ENCODE measurements at places on chromosomes 5 and 9. TPM values are rescaled to one million over a fixed set of nuclear protein-coding genes. Genes with fewer than 3 reads are reported as not detected.

Gene TICAM2
- 0.85 TPM for total RNA-seq

DNA sequence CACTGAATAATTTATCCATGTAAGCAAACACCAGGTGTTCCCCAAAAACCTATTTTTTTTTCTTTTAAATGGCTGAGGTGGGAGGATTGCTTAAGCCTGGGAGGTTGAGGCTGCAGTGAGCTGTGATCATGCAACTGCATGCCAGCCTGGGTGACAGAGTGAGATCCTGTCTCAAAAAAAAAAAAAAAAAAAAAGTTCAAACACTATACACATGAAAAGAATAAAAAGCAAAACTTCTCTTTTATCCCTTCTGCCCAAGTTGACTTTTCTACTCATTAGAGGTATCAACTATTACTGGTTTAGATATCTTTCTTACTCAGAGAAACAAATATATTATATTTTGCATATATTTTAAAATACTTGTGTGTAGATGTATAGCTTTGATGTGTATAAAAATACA, 17.8 kb downstream of the DCTN4 start:
- H3K4me3 ChIP-seq: no peak overlapping the region
- no peaks in the 10 kb centered on the region for H3K27me3 ChIP-seq
- H3K4me1 ChIP-seq: peaks cover 70% of the 10 kb centered on the region
- DNase-seq: no peak
- H3K27ac ChIP-seq: no peak overlapping the region
- peaks cover 75% of the 10 kb centered on the region for H3K36me3 ChIP-seq

- H3K4me3 ChIP-seq: no peak overlapping the region
- peaks cover 19% of the 10 kb centered on the region for H3K4me1 ChIP-seq
- no peaks in the 10 kb centered on the region for H3K36me3 ChIP-seq
- H3K27ac ChIP-seq: no peak overlapping the region
- H3K27me3 ChIP-seq: peaks cover 2% of the 10 kb centered on the region
Observed at GRCh38 chr9:6564868-6565267, 80.7 kb downstream of the GLDC start.

DNA sequence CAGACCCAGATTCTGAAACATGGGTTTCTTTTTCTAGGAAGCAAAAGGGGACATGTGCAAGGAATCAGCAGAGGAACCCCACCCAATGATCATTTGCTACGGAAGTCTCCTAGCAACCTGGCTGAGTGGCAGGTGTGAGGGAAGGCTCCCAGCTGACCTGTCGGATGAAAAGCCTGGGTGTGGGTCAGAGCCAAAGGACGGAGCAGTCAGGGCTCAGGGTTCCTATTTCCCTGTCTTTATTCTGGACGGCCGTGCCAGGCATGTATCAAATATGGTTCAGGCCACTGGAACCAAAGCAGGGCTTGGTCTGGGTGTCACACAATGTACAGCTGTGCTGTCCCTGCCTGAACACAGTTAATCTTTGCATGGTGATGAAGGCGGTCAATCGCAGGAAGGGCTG, 20.1 kb downstream of the STK10 start:
- no peaks in the 10 kb centered on the region for H3K27me3 ChIP-seq
- H3K36me3 ChIP-seq: peaks cover 46% of the 10 kb centered on the region
- peaks cover 40% of the 10 kb centered on the region for H3K4me1 ChIP-seq
- DNase-seq: no peak
- no peak overlapping the region for H3K4me3 ChIP-seq

DNA sequence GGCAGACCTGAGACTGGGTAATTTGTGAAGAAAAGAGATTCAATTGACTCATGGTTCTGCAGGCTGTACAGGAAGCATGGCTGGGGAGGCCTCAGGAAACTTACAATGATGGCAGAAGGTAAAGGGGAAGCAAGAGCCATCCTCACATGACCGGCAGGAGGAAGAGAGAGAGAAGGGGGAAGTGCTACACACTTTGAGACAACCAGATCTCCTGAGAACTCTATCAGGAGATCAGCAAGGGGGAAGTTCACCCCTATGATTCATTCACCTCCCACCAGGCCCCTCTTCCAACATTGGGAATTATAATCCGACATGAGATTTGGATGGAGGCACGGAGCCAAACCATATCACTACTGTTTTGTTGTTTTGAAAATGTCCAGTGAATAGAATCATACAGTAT, 110.2 kb downstream of the DAPK1 start:
- no peak for DNase-seq
- peaks cover 5% of the 10 kb centered on the region for H3K27me3 ChIP-seq
- peaks cover 4% of the 10 kb centered on the region for H3K4me1 ChIP-seq
- no peak overlapping the region for H3K27ac ChIP-seq

Gene IL3
- total RNA-seq: 140 TPM

Gene ZFP2
- 0.18 TPM for total RNA-seq

DNA sequence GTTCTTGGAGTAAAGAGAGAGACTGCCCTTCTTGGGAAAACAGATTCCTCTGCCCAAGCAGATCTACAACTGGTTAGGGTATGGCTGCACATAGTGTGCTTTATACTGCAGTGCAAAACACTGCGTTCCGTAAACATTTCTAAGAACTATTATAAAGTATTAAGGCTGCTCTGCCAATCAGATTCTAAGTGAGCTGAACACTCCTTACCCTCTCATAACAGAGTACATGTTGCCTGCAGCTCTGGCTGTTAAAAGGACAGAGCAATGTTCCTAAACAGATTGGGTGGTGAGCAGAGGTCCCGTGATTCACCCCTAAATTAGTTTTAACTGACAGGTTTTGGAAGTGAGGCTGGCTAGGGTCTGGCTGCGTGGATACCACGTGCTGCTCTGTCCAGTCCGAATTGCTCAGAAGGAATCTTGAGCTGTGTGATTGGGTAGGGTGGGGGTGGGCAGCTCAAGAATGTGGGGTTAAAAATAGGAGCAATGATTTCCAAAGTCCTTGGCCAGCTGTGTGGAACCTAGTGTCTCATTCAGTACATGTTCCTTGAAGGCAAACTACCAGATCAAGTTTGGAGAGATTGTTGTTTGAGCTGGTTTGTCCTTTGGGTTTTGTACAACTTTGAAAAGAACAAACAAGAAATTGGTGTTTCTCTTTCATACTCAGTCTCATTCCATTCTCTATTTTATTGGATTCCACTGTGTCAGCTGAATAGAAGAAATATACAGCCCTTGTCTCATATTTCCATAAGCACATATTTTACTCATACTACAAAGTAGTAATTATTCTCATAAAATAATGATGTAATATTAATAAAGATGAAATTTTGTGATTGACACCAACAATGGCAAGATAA, 497.6 kb upstream of the CD180 start:
- no peaks in the 10 kb centered on the region for H3K27me3 ChIP-seq
- no peak overlapping the region for H3K27ac ChIP-seq
- H3K4me3 ChIP-seq: no peak overlapping the region
- no peaks in the 10 kb centered on the region for H3K4me1 ChIP-seq

DNA sequence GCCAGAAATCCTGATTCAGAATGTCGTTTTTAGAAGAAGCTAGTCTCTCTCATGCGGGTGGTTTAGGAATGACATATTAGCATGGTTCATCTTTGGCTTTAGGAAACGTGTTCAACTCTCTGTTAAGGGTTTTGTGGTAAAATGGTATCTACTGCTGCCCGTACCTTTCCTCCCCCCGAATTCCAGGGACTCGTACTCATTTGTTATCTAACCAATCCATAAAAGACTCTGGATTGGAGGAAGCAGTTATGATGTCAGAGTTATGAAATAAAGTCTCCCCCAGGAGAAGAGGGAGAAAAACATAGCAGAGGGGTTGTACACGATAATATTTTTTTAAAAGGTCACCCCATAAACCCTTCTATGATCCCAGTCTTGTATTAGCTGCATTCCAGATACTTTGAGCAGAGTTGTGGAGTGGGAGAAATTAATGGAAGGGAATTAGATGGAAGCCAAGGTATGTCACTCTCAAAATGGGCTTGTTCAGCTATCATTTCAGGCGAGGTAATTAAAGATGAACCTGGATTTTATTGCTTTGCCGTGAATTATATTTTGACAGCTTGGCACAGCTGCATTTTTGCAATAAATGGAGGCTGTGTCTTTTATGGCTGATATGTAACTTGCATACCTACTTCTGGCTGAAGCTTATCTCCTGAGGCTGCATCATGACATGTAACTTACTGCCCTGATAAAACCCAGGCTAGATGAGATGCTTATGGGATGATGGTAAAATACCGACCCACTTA, 31.3 kb downstream of the RAI14 start:
- no peak overlapping the region for H3K27ac ChIP-seq
- no peaks in the 10 kb centered on the region for H3K27me3 ChIP-seq
- no peaks in the 10 kb centered on the region for H3K36me3 ChIP-seq
- no peak for DNase-seq

DNA sequence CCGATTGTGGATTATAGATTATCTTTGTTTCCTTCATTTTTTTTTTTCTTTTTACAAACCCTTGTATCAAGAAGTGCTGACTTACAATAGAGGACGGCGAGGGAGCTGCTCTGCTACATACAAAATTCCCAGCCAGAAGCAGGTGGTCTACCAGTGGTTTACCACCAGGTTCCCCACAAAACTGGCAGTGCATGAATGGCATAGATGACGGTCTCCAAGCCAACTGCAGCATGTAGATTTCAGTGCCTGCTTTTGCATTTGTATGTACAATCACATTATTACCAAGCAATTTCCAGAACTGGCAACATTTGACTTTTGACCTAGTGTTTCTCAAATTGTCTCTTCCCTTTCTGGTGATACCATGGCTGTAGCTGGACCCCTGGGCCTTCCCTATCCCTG, 84.0 kb downstream of the ACER2 start:
- no peaks in the 10 kb centered on the region for H3K36me3 ChIP-seq
- no peak overlapping the region for H3K27ac ChIP-seq
- H3K27me3 ChIP-seq: peaks cover 5% of the 10 kb centered on the region
- no peak overlapping the region for H3K4me3 ChIP-seq
- peaks cover 15% of the 10 kb centered on the region for H3K4me1 ChIP-seq

- H3K4me3 ChIP-seq: no peak overlapping the region
- H3K27me3 ChIP-seq: no peaks in the 10 kb centered on the region
- H3K27ac ChIP-seq: no peak overlapping the region
- no peak for DNase-seq
Observed at GRCh38 chr9:128109050-128109709, 18.3 kb downstream of the PTGES2 start.

Gene ARHGAP26
- total RNA-seq: 13.6 TPM

DNA sequence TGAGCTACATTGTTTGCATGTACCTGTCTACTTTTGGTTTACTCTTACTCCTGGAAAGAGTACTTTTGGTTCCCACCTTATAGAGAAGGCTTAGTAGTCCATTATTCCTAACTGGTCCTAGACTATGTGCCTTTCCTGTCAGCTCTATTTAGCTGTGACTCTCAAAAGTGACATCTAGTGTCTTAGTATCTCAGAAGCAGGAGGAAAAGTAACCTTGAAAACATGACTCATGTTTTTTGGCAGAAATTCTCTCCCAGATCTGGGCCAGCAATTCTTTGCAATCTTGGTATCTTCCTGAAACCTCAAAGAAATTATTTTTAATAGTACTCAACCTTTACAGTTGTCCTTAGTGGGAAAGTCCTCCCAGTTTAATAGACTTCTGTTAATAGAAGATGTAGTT, 691.7 kb upstream of the SEMA6A start:
- no peak overlapping the region for H3K4me3 ChIP-seq
- H3K27ac ChIP-seq: no peak overlapping the region
- no peaks in the 10 kb centered on the region for H3K27me3 ChIP-seq
- H3K36me3 ChIP-seq: no peaks in the 10 kb centered on the region

DNA sequence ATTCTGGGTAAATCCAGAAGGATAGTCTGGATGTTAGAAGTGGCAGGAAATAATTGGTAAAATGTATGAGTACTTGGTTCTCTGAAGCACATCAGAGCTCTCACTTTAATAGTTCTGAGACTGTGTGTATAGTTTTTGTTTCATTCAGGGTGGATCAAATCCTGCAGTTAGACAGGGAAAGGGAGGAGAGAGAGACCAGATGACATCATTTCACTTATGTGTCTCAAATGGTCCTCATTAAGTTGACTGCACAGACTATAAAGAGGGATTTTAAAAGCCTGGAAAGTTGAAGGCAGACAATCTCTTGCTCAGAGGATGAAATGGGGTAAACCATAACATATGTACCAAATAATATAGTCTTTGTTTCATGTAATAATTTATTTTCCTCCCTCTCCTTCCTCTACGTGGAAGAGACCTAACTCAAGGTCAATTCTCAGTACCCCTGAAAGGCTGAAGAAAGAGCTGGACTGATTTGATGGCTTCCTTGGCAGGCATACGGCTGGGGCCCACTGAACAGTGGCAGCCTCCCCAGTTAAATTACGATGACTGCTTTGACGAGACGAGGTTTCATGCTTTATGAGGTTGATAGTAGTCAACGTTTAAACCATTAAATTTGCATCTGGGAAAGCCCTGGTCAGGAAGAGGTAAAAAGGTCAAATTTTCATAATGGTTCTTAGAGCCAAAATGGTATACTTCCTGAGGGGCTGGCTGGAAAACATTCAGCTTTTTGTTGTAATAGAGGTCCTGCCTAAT, 395.1 kb upstream of the RPS23 start:
- peaks cover 58% of the 10 kb centered on the region for H3K36me3 ChIP-seq
- DNase-seq: no peak
- H3K4me3 ChIP-seq: no peak overlapping the region
- H3K27ac ChIP-seq: no peak overlapping the region

Gene LHX3
- not detected for total RNA-seq

DNA sequence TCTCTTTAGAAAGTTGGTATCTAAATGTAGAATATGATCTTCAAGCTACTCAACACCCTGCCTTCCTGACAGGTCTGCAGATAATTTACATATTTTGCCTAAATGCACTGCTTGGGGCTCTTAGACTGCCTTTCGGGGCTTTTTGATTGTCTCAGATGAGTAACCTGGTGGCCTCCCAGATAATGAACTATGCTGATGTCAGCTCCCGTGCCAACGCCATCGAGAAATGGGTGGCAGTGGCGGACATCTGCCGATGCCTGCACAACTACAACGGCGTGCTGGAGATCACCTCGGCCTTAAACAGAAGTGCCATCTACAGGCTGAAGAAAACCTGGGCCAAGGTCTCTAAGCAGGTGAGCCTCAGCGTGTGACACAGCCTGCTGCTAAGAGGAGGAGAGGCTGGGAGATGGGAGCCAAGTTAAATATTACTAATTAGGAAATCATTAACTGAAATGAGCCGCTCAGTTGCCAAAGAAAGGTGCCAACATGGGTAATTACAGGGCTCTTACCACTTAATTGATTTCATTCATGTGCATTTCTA, 20.8 kb upstream of the CKMT2 start:
- H3K4me1 ChIP-seq: peaks cover 4% of the 10 kb centered on the region
- H3K4me3 ChIP-seq: no peak overlapping the region
- H3K27me3 ChIP-seq: no peaks in the 10 kb centered on the region
- no peak overlapping the region for H3K27ac ChIP-seq
- no peak for DNase-seq
- no peaks in the 10 kb centered on the region for H3K36me3 ChIP-seq

- DNase-seq: no peak
- no peak overlapping the region for H3K27ac ChIP-seq
- H3K36me3 ChIP-seq: no peaks in the 10 kb centered on the region
- H3K4me3 ChIP-seq: no peak overlapping the region
- H3K27me3 ChIP-seq: no peaks in the 10 kb centered on the region
- no peaks in the 10 kb centered on the region for H3K4me1 ChIP-seq
Observed at GRCh38 chr9:20095430-20096092, 306.7 kb upstream of the SLC24A2 start.

Data from activated T-helper 2 cell treated with anti-CD3 and anti-CD28 coated beads, Interferon-gamma antibody, Interleukin-2, Interleukin-4, amounts not matched to agents 10 μg/mL and 5 μg/mL and 100 μg/mL, durations not matched to agents 14 hours and 24 hours and 36 hours (primary cell).